Foreskin melanocyte (primary cell): ENCODE measurements at places on chromosomes 3 and 15.
A peak's percentile ranks its signal among the peaks of the same experiment; 100 is the strongest.

- peak; percentile 44 for DNase-seq
Observed at GRCh38 chr3:127697551-127698240, 24.9 kb downstream of the ABTB1 start.

DNA sequence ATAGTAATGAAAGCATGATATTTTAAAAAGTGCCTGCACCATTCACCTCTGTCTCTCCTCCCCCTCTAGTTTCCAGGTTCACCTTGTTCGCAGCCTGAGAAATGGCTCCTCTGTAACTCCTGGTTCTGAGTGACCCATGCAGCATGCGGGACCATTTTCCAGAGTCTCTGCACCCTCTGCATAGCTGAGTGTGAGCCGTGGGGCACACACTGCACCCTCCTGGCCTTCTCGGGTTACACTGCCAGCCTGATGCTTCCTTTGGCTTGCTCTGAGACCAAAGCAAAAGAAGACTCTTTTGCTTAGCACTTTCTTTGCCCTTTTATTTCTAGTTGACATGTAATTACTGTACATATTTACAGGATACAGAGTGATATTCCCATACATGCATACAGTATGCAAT is 287.3 kb downstream of the GABRG3 start:
- no peak for DNase-seq

DNA sequence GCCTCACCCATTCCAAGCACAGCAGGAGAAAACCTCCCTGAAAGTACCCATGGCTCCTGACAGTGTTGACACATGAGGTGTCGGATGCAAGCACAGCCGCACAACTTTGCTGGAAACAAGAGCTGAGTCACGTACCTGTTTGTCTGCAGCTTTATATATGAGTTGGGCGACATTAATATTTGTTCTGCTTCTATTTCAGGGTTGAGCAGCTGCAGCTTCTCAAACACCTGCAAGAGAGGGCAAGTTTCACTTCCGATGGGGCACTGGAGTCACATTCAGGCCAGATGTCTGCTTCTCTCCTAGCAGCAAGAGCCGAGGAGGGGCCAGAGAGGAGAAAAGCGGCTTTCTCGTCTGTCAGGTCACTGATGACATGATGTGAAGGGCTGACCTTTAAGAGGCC is 88.0 kb downstream of the NUP210 start:
- no peak for DNase-seq

DNA sequence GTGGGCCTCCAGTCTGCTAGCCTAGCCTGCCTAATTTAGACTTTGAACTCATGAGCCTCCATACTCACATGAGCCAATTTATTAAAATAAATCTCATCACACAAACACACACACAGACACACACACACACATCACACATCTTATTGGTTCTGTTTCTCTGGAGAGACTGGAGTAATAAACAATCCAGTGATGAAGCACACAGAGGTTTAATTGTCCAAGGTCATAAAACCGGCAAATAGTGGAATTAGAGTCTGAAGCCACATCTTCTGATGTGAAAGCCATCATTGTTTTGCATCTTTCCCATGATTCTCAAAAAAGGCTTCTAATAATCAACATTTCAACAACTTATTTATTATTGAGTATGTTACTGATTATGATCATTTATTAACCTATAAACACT is 249.4 kb upstream of the KCNH8 start:
- DNase-seq: peak; percentile 95

DNA sequence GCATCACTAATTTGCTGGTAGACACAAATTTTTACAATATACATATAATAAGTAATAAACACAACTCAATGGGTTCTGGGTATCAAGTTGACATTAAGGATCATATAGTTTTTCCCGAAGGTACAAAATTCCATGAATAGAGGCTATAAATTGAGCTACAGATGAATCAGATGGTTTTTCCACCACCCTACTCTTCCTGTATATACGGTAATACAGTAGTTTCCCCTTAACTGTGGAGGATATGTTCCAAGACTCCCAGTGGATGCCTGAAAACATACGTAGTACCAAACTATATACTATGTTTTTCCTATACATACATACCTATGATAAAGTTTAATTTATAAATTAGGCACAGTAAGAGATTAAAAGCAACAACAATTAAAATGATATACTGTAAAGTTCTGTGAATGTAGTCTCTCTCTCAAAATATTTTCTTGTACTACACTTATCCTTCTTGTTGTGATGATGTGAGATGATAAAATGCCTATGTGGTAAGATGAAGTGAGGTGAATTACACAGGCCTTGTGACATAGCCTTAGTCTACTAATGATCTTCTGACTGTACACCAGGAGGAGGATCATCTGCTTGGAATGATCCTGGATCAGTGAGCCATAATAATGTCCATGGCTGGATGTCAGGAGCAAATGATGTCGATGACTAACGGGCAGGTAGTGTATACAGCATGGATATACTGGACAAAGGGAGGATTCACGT is 116.7 kb downstream of the NR1I2 start:
- DNase-seq: no peak

GRCh38 chr3:132211896-132212295 is 105.3 kb upstream of the ACP3 start:
- DNase-seq: peak; percentile 69

DNA sequence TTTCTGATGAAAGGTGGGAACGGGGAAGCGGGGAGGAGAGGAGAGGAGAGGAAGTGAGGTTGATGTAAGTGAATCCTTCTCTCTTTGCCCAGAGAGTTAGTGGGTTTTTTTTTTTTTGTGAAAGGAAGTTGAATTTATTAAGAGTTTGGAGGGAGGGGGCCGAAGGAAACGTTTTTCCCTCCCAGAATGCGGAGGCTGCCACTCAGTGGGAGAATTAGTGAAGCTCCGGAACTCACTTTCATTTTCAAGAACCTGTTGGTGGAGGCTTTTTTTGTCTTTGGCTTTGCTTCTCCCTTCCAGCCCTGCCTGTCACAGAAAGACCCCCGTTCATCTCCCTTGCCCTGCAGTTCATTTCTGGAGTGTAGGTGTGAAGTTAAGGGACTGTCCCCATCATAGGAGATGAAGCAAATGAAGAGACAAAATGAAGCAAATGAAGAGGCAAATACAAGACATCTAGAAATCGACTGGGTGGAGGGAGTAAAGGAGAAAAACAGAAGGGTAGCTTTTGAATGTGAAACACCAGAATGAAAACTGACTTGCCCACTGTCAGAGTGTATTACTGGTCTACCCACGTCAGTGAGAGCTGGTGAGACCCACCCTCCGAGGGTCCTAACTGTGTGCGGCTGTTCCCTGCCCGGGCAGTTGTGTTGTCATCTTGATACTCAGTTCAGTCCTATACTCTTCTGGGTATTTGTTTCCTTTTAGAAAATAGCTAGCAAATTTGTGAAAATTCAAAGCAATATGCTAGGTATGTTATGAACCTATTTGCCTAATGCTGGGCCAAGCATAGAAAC is 91.5 kb downstream of the ITPR1 start:
- no peak for DNase-seq

DNA sequence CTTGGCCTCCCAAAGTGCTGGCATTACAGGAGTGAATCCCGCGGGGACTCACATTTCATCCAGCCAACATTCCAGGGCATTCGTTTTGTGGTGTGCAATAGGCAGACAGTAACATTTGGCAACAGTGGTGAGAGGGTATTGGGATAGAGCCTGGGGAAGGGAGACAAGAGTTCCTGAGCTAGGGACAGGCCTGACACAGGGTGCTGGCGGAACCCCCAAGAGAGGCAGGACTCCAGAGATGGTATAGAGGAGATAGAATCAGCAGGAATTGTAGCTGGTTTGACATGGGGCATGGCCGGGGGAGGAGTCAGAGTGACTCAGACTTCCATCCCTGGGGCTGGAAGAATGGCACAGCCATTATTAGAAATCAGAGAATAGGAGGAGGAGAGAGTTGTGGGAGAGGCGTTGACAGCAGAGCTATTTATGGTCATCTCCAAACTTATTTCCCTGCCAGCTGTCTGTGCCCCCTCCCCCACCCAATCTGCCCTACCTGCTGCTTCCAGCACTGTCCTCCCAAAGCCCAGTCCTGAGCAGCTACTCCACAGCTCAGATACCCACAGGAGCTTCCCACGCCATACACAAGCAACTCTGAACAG is 4.4 kb upstream of the IDH2 start:
- peak; percentile 68 for DNase-seq

DNA sequence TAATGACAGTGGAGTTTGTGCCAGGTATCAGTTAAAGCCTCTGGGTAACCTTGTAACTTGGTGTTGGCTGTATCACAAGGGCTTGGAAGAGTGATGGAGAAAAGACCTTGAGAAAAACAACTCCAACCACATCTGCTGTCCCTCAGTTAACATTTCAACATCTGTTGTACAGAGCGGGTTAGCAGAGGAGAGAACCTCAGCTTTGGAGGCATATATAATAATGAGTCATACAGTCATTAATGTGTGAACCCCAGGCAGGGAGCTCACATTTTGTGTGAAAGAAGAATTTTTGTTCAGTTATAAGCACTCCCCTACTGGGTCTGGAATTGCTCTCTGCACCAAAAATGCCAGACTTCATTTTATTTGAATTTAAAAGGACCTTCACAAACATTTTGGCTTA is 439.5 kb downstream of the PDCD6IP start:
- DNase-seq: no peak

- no peak for DNase-seq
Observed at GRCh38 chr3:42698911-42699230, 3.7 kb downstream of the HHATL start.

DNA sequence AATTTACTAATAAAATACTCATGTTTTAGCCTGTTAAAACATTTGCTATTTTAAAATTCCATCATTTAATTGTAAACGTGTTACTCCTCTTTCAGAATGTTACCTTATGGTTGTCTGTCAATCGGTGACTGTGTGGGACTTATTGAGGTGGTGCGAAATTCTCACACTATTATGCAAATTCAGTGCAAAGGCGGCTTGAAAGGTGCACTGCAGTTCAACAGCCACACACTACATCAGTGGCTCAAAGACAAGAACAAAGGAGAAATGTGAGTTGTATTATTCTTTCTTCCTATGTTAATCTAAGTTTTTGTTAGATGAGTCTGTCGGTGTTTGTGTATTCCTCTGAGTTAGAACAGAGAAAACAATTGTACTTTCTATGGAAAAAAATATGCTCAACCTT is 21.7 kb downstream of the KCNMB3 start:
- DNase-seq: no peak

DNA sequence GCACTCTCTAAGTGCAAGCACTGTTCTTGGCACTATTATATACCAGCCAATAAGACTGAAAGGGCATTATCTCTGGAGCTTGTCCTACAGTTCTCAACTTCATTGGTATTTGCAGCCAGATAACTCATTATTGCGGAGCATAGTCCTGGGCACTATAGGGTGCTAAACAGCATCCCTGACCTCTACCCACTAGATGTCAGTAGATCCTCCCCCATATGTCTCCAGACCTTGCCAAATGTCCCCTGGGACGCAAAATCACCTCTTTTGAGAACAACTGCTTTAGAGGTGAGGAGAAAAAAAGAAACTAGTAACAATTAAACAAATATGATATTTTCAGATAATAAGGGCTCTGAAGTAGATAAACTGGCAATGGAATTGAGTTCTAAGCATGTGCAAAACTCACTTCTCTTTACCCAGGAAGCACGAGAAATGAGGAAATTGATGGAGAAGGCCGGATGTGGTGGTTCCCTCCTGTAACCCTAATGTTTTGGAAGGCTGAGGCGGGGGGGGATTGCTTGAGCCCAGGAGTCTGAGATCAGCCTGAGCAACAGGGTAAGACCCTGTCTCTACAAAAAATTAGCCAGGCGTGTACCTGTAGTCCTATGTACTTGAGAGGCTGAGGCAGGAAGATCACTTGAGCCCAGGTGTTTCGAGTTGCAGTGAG is 61.4 kb downstream of the FRMD4B start:
- no peak for DNase-seq

DNA sequence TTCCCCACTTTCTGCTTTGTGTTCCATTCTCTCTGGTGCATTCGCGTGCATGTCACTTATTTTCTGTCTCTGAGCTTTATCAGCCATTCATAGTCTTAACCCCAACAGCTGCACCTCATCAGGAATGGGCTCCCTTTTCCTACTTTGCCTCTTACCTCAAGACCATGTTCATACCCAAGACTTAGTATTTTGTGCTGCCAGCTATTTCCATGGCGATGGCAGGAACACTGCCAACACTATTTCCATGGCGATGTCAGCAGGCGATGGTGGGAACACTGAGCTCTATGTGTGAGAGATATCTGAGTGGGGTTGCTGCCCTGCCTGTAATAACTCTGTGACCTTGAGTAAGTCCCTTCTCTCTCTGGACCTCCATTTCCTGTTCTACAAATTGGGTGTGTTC is 5.5 kb downstream of the ZNF35 start:
- DNase-seq: no peak
